ENCODE measurements at places on chromosomes 7 and 10.

GRCh38 chr7:17626235-17626634 is 314.1 kb downstream of the SNX13 start:
- DNase-seq, result no peak

DNA sequence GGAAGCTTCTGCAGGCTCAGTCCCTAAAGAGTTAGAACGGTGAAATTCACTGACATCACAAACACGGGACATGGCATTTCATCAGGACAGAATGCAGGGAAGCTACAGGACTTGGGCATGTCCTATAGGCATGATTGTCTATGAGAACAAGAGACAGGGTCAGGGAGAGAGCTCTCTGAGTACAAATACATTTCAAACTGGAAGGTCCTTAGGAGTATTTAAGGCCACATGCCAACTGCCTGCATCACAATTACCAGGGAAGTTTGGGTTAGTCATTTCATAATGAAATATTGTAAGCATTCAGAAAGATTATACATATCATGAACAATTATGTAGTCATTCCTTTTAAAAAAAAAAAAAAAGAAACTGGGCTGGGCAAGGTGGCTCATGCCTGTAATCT is 71.3 kb downstream of the CREB3L2 start:
- no peak for DNase-seq

DNA sequence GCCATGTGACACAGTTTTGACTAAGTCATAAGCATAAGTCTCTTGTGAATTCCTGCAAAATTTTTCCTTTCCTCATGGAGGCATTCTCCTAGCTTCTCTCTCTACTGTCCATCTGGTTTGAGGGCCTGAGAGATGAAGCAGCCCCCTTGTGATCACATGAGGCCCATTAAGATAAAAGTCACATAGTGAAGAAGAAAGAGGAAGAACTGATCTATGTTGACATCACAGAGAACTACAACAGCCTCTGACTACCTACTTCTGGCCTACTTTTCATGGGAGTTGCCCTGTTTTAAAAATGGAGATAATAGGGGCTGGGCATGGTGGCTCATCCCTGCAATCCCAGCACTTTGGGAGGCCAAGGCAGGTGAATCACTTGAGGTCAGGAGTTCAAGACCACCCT is 50.4 kb downstream of the TFEC start:
- no peak for DNase-seq

- DNase-seq, result peak; percentile 85
Observed at GRCh38 chr10:101843032-101844021, at the start of gene KCNIP2. Gene KCNIP2 (minus strand): TSS chr10:101843800. CDS start chr10:101843568, 232 bp downstream.

DNA sequence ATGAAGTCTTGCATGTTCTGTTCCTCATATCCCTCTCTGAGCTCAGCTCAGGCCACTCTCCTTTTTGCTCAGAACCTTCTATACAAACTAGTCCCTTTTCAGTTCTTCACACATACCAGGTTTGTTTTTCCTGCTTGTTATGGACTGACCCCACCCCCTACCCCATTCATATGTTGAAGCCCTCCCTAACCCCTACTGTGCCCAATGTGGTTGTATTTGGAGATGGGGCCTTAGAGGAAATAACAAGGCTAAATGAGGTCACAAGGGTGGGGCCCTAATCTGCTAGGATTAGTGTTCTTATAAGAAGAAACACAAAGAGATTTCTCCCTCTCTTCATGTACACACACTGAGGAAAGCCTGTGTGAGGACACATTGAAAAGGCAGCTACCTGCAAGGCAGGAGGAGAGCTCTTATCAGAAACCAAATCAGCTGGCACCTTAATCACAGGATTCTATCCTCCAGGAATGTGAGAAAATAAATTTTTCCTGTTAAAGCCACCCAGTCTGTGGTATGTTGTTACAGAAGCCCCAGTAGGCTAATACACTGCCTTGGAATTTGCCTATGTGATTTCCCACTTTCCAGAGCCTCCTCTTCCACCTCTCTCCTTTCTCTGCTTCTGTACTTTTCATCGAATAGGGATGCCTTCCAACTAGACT is 67.3 kb upstream of the DNAJB12 start:
- no peak for DNase-seq

GRCh38 chr7:90540406-90540805 is 55.7 kb upstream of the CDK14 start:
- no peak for DNase-seq

GRCh38 chr10:1961989-1962388 is 224.7 kb upstream of the ADARB2 start:
- no peak for DNase-seq

- DNase-seq, result no peak
Observed at GRCh38 chr7:71325151-71325550, 193.2 kb downstream of the GALNT17 start.

GRCh38 chr10:24727786-24728185 is 4.1 kb upstream of the ARHGAP21 start:
- no peak for DNase-seq

DNA sequence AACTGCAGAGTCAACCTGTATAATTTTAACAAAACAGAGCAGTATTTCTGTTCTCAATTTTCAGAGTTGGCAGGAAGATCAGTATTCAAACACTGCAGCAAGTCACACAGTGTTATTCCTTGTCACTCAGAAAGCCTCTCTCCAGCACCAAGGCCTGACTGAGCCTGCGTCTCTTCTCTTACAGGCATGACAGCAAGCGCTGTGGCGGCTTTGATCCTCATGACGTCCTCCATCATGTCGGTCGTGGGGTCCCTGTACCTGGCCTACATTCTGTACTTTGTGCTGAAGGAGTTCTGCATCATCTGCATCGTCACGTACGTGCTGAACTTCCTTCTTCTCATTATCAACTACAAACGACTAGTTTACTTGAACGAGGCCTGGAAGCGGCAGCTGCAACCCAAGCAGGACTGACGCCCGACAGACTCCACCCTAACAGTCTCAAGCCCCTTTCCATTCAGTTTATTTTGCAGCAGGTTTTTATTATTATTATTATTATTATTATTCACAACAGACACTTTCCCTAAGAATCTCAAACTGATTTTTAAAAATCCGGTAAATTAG is 28.0 kb downstream of the GUSB start:
- DNase-seq, result no peak

DNA sequence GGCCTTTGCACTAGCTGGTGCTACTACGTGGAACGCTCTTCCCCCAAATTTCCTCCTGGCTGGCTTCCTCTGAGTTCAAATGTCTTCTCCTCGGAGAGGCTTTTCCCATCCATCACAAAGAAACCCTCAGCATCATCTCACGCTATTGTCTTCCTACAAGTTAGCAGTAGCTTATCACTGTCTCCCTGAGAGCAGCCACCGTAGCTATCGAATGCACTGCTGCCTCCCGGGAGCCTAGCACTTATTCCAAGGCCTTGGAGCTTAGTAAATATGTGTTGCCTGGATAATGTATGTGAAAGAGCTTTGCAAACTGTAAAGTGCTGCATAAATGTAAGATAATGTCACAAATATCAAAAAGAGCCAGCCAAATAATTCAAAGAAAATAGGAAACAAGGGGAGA is 124.4 kb downstream of the KCNMA1 start:
- no peak for DNase-seq

DNA sequence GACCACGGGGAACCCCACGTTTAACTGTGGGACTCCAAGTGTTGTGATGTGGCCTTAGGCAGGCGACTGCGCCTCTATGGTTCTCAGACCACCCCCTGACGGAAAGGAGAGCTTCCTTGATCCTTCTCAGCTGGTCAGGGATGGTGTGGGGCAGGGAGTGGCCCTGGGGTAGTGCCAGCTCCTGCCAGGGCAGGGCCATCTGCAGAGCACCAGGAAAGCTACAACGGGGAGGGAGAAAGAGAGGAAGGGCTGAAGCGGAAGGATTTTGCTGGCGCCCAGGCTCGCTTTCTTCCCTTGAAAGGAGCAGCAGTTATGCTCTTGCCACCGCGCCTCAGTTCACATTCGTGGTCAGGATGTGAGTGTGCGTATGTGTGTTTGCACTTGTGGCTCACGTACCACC is 74.9 kb upstream of the PCBD1 start:
- DNase-seq, result no peak

DNA sequence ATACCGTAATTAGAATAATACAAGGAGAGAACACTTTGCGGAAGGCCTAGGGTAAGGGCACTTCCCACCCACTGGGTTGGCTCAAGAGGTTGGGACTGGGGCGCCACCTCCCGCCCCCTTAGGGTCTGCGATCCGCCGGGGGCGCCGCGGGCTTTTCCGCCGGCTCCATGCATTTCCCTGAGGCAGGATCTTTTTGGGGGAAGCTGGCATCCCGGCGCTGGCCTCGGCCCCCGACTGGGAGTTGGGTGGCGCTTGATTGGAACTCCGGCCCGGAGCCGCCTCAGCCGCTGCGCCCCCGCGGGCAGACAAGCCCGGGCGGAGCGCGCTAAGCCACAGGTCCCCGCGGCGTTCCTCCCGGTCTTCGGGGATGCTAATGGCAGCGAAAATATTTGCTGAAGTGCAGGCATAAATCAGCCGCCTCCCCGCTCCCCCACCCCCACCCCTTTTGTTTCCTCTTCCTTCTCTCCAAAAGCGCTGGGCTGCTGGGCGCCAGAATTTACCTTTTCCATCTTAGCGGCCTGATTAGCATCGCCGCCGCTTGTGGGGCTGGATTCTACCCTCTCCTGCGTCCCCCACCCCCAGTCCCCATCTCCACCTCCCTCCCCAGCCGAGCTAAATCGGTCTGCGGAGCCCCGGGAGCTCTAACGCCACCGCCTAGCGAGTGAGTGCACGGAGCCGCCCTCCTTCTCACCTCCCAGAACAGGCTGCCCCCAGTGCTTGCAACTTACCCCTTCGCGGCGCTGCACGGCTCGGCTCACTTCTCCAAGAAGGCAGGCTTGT is 5.1 kb downstream of the UNC5B start:
- peak; percentile 55 for DNase-seq

GRCh38 chr10:56763090-56763489 is 402.0 kb upstream of the ZWINT start:
- DNase-seq, result no peak

GRCh38 chr10:104862-105565 is 30.2 kb upstream of the ZMYND11 start:
- no peak for DNase-seq

Measured in activated effector memory CD4-positive, alpha-beta T cell treated with anti-CD3 and anti-CD28 coated beads, Interleukin-2, amount 50 U/mL, for 16 hours (primary cell).